Stimulated activated CD8-positive, alpha-beta memory T cell treated with anti-CD3 and anti-CD28 coated beads, Interleukin-4, amount 100 ng/mL, for 4 hours (primary cell): ENCODE measurements at places on chromosomes 5 and 9.

- no peak for DNase-seq
Measured at GRCh38 chr9:68912561-68912960, 101.4 kb downstream of the PRKACG start.

- no peak for DNase-seq
Measured at GRCh38 chr5:111563031-111563822, 50.9 kb upstream of the STARD4 start.

DNA sequence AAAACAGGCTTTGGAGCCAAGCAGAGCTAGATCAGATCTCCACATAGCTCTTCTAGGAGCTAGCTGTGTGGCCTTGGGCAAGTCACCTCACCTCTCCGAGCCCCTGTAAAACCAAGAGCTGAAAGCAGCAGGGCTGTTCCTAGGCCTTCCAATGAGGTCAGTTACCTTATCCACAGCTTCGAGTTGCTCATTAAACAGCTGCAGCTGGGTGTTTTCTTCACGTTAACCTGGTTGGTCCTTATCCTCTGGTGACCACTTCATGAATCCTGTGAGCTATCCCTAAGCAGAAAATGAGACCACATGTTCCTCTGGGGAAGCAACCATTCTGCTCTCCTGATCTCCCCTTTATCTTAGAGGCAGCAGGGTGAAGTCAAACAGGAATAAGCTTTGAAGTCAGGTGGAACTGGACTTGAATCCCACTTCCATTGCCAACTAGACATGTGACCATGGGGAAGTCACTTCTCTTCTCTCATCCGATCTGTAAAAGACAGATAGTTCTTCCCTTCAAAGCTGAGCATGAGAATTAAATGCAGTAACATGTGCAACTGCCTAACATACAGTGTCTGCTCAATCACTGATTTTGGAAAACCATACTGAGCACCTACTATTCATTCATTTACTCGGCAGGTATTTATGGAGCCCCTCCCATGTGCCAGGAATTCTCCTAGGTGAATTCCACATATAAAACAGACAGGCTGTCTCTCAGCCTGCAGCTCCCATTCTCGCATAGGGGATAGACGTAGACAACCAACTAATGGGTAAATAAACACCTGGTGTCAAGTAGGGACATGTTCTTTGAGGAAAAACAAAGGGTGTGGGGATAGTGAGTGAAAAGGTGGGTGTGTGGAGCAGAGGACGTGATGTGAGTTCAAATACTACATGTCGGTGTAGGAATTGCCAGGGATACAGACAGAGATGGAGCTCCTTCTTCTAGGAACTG, 111.7 kb upstream of the BOD1 start:
- DNase-seq: no peak

DNA sequence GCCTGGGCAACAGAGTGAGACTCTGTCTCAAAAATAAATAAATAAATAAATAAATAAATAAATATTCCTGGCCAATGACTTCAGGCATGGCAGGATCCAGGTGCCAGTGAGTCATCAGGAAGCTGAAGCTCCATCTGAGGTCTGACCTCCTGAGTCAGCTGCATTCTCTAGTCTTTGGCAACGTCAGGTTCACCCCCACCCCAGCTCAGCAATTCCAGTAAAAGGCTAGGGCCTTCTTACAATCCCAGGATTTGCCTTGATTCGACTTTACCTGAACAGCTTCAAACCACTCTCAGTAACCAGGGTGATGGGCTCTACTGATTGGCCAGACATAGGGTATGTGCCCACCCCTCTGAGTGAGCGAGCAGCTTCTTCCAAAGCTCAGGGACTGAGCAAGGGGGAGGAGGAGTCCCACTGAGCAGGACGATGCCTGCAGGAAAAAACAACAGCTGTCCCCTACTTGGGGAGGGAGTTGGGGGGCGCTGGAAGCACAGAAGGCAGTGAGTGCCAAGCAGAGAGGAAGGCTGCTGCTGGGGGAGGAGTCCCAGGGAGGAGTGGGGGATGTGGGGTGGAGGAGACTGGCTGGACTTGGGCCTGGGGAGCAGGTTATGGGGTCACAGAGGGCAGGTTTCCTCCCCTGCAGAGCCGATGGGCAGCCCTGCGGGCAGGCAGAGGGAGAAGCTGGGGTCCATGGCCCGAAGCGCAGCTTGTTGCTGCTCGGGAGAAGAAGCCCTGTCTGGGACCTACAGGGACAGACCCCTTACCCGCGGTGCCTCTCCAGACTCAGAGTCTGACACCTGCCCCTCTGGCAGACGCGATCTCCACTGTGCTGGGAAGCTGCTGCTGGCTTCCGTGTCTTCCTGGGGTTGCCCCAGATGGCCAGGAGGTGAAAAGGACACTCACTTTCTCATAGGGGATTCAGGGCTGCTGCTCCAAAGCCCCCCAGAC, 25.9 kb upstream of the UNC5A start:
- no peak for DNase-seq

GRCh38 chr9:14057368-14058324, 256.3 kb downstream of the NFIB start:
- DNase-seq: no peak

- DNase-seq: no peak
Measured at GRCh38 chr5:10668697-10669096, 92.3 kb downstream of the DAP start.

DNA sequence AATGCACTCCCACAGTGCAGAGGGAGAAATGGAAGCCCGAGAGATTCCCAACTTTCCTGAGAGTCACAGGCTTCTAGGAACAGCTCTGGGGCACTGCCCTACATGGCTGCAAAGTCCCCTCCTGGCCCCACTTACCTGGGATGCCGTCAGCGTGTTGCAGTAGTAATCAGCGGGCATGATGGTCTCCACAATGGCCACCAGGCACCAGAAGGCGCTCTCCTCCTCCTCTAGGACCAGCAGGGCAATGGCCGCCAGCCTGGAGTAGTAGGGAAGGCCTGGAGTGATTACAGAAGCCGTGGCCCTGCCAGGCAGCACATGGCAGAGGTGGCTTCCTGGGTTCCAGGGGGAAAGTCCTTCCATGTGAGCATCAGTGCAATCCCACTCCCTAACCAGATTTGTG, 10.7 kb upstream of the CORO2A start:
- DNase-seq: no peak
